Non-pigmented ciliary epithelial cell (primary cell): ENCODE measurements at places on chromosomes 7 and 10.

DNA sequence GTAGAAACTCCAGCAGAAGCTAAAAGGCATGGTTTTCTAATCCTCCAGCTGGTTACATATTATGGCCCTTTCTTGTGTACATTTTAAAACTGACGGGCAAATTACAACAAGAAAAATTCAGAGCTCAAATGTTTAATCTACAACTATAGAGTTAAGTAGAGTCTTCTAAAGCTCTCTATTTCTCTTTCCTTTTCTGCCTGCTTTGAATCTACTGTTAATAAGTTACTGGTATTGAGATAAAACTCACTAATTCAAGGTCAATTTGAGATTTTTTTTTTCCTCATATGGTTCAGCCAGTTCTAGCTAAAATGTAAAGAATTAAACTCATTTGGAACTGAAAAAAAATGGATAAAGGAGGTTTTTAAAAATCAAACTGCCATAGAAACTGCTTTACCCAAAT is 1.6 kb upstream of the PRSS37 start:
- no peak for DNase-seq

GRCh38 chr7:114415064-114415989 is 712 bp downstream of the FOXP2 start:
- DNase-seq, result no peak

GRCh38 chr10:43262397-43262901 is 4.4 kb downstream of the RASGEF1A start:
- no peak for DNase-seq

DNA sequence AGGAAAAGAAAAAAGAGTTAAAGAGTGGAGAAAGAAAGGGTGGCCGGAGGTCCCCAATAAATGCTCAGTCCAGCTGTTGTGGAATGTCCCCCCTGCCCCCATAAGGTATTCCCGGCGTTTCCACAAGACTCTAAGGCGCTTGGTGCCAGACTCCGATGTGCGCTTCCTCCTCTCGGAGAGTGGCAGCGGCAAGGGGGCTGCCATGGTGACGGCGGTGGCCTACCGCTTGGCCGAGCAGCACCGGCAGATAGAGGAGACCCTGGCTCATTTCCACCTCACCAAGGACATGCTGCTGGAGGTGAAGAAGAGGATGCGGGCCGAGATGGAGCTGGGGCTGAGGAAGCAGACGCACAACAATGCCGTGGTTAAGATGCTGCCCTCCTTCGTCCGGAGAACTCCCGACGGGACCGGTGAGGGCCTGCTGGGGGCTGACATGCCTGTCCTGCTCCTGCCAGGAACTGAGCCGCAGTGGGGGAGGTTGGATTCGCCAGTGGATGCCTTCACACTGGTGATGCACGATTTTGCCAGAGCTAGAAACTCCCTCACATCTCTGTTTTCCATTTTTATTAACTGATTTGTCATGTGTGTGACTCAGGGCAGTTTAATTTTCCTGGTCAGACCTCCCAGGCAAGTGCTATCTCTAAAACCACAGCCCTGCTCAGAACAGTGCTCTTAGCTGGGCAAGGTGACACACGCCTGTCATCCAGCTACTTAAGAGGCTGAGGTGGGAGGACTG is 34.2 kb downstream of the TACR2 start:
- DNase-seq, result peak; percentile 82

- DNase-seq, result no peak
Observed at GRCh38 chr10:132469197-132469884, 68.2 kb upstream of the INPP5A start.

GRCh38 chr10:61049386-61049785 is 105.4 kb upstream of the RHOBTB1 start:
- no peak for DNase-seq

DNA sequence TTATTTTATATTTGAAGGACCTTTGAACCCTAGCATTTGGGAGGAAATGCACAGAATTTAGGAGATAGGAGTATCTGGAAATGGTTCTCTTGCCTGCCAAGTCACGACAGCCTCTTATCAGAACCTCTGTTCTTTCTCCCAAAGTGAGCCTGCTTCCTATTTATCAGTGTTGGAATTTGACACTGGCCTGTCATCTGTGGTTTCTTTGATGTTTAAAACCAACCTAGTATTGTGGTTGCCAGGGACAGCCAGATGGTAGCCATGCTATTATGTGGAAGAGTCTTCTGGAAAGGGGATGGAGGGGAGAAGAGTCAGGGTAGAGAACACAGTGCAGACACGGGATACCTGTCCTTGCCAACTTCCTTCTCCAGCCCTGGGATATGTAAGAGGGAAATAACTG is 21.1 kb downstream of the ZNF282 start:
- no peak for DNase-seq

- no peak for DNase-seq
Observed at GRCh38 chr10:59801171-59801570, 47.9 kb upstream of the MRLN start.

DNA sequence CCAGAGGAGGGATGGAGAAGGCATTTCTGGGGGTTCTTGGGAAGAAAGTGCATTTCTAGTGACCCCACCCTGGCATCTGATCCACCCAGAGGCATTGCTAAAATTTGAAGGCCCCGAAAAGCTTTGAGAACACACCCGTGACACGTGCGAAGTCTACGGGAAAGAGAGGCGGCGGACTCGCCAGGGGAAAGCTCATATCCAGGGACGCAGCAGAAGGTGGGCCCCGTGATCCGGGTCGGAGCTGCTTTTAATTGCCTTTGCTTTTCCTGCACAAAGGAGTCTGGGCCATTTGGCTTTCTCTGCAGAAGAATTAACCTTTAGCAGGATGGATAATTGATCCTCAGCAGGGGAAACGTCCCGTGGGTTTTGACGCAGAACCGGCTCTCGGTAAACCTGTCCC is 50.3 kb downstream of the CARD11 start:
- DNase-seq, result no peak

DNA sequence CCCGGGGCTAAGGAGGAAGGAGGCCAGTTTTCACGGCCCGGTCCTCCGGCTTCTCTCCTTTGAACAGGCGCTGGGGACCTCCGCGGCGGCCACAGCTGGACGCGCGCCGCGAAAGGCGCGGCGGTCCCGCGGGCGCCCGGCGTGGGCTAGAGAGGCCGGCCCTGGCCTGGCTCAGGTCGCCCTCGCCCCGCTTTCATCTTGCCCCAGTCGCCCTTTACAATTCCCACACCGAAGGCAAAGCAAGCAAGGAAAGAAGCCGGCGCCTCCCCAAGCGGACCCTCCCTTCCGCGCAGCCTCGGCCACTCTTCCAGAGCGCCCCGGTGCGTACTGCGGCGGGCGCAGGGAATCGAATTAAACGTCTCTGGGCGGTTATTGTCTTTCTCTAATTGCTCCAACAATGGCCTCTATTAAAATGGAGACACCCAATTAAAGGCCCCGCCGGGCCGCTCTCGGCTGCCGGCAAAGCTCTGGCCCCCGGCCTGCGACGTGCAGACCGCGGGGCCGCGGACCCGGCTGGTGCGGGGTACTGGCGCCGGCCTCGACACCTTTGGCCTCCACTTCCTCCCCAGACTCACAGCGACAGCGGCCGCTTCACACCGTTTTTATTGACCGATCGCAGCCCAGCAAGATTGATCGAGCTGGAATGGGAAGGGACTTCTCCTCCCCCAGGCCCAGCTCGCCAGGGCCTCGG is 4.5 kb upstream of the GATA3 start:
- no peak for DNase-seq

DNA sequence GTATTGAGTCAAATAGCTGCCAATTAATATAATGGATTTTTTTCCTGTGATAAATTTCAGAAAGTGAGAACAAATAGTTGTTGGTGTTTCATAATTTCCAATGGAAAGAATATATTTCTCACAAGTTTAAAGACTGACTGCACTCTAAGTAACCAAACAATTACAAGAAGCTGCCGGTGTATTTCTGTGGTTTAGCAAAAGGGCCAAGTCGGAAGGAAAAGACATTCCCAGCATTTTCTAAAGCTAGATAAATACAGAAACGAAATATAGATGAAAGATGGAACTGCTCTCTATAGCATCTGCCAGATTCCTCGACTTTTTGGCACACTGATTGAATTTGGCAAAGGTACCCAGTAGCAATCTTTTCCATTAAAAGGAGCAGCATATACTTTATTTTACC is 92.7 kb upstream of the MKX start:
- DNase-seq, result no peak

DNA sequence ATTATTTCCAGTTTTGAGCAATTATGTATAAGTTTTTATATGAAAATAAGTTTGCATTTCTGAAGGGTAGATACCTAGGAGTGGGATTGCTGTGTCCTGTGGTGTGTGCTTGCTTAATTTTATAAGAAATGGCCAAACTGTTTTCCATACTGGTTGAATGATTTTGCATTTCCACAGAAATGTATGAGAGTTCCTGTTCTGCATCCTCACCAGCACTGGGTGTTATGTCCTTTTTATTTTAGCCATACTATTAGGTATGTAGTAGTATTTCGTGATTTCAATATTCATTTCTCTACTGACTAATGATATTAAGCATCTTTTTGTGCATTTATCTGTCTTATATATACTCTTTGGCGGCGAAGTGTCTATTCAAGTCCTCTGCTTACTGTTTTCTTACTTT is 22.3 kb downstream of the CAPZA2 start:
- DNase-seq, result no peak

- DNase-seq, result no peak
Observed at GRCh38 chr7:134440476-134440875, 18.4 kb downstream of the AKR1B1 start.

GRCh38 chr7:18895456-18895855 is 222.0 kb downstream of the TWIST1 start:
- DNase-seq, result peak; percentile 56

- no peak for DNase-seq
Observed at GRCh38 chr10:78831461-78831860, 237.3 kb upstream of the ZMIZ1 start.

DNA sequence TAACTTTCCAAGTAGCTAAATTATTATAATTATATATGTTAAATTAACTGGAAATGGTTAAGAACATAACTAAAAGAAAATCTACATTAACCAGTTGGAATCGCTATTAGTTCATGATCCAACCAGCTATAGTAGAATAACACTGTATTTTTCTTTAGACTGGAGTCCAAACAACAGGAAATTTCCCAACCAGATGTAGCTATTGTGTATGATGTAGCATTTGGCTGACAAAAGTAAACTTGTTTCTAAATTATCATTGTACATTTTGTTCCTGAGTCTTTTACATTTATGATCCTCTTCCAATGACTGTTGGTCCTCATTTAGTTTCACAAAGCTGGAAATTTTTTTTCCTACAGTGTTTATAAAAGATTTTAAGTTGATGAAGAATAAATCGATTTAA is 62.1 kb downstream of the PAPSS2 start:
- DNase-seq, result no peak

DNA sequence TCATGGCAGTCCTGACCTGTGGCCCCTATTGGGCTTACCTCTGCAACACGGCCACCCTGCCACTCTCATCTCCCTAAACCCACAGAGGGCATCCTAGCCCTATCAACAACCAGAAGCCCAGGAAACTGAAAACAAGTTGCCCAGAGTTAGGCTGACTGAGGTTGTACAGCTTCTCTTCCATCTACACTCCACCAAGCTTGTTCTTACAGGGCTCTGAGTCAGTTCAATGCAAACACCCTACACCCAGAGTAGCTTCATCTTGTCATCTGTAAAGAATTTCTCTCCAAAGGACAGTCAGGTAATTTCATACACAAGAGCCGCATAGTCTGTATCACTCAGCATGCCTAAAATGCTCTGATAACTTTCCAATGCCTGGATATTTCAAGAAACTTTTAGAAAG is 175.4 kb downstream of the ARID5B start:
- peak; percentile 82 for DNase-seq

DNA sequence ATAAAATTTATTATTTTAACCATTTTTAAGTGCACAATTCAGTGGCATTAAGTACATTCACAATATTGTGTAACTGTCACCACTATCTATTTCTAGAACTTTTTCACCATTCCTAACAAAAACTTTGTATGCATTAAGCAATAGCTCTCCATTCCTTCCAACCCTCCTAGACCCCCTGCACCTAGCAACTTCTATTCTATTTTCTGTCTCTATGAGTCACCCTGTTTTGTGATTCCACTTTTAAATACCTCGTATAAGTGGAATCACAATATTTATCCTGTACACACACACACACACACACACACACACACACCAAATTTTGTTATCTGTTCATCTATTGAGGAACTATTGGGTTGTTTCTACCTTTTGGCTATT is 89.2 kb downstream of the ARID5B start:
- no peak for DNase-seq

DNA sequence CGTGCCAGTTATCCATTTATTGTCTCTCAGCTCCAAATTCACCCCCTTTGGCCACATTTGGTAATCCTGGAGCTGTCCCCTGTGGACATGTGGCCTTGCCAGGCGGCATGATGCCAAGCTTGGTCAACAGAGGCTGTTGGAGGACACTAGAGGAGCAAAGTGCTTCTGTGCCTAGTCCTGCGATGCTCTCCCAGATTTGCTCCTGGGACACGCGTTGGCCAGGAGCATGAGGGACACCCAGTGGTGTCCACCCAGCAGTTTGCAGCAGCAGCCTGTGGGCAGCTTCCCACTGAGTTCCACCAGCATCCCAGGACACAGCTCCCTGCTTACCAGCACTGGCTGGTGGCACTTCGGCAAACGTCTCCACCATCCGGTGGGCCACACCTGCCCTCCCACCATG is 55.5 kb upstream of the STEAP1B start:
- DNase-seq, result no peak

DNA sequence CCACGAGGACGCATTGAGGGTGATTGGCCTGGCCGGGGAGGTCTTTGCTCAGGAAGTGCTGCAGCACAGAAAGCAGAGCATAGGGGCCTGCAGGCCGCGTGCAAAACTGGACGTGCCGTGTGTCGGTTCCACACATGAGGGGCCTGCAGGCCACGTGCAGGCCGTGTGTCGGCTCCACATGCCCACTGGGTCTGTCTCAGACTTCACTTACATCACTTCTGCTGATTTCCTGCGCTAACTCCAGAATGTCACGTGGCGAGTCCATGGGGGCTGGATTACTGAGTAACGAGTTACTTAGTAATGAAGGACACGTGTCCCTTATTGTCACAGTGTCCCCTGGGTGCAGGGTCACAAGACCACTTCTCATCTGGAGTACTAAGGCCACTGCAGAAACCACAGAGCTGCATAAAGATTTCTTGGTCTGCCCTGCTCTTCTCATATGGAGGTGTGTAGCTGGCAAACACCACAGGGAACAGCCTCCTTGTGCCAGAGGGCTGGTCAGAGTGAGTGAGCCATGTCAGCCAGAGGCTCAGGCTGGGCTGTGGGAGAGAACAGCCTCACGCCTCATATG is 60.8 kb downstream of the GDI2 start:
- no peak for DNase-seq

DNA sequence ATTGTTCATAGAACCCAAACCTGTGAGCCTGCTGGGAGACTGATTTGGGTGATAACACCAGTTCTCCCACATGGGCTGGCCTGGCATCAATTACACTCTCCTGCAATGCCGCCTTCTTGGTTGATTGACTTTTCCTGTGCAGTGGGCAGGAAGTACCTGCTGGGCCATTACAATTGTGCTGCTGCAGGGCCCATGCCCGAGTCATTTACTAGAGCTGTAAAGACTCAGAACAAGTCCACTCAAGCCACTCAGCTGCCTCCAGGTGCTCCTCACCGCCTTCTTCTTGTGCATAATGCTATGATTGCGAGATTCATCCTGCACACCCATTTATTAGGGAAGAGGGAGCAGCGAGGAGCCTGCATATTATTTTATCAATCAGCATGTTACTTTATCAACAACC is 264.0 kb downstream of the TCERG1L start:
- no peak for DNase-seq
